ENCODE measurements at places on chromosomes 4 and X.

- DNase-seq, result peak; percentile 24
These were observed 87.7 kb downstream of the SHROOM2 start for GRCh38 chrX:9873952-9874351.

GRCh38 chrX:40579141-40579540 is 1.6 kb upstream of the ATP6AP2 start:
- no peak for DNase-seq

DNA sequence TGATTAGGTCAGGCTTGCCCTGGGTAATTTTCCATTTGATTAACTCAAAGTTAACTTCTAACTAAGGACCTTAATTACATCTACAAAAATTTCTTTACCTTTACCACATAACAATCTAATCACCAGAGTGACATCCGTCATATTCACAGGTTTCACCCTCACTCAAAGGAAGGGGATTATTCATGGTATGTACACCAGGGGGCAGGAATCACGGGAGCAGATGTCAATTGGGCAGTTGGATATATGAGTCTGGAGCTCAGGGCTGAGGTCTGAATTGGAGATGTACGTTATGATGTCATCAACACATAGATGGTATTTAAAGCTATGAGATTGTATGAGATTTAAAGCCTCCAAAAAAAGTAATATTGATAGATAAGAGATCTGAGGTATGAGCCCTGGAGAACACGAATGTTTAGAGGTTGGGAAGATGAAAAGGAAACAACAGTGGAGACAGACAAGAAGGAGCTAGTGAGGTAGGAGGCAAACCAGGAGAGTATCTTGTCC is 52.9 kb downstream of the PGRMC1 start:
- no peak for DNase-seq

GRCh38 chrX:142084611-142085010 is 120.5 kb downstream of the MAGEC2 start:
- DNase-seq, result no peak

DNA sequence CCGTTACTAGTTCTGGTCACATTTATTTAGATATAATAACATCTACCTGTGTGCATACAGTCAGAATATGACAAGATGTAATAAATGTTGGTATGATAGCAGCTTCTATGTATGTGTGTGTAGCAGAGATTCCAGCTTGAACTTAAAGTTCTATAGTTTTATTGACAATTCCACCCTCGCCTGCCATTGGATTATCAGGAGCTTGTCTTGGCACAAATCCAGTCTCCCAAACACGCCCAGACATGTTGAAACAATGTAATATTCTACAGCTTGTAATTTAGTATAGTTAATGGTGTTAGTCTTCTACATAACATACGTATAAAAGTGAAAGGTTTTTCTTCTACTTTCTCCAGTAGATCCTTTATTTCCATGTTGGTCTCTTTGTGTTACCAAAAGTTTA is 44.4 kb downstream of the BBS12 start:
- DNase-seq, result no peak
